ENCODE measurements at places on chromosomes 1 and 21.

DNA sequence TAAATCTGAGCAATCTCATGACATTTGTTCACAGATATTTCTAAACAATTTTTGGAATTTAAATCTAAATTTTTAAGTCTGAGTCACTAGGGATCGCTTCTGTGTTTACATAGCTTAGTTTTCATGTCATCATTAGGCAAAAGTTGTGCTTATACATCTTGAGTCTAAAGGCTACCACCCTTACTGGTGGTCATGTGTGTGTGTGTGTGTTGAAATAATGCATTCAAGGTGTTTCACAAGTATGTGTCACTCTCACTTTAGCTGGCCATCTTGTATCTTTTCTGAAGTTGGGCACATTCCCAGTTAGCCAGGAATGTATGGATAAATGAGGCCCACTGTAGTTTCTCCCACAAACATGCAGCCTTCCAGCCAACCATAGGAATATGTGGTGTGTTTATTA, 1162.5 kb upstream of the PRMT6 start:
- DNase-seq, result no peak

DNA sequence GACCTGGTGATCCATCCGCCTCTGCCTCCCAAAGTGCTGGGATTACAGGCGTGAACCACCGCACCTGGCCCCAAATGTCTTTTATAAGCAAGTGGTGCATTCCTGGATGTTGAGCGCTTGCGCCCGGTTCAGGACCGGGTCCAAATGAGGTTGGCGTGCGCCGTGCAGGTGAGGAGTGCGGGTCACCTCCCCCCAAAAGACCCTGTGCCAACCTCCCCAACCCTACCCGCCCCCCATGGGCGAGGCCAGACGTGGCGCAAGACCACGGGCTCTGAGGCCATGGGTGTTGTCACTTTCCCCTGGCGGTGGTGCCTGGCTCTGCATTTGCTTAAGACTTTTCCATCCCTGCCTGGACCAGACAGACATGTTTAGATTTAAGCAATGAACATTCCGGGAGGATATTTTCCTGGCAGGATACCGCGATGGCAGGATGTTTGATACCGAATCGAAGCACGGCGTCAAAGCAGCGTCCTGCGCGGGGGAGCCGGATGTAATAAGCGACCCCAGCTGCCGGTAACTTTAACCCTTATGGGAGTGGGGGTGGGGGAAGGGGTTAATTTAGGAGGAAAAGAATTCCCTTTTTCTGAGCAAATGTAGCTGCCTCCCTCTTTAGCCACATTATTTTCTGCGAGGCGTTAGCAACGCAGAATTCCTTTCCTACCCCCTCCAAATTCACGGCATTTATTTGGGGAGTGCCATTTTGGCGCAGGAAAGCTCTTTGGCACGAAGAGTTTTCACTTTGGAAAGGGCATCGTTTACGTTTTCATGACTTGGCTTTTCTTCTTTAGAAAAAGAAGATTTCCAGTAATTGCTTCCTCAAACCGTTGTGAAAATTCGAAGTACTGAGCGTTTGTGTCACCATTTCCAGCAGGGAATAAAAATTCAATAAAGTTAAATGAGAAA, 27.8 kb upstream of the RNF187 start:
- peak; percentile 7 for DNase-seq

GRCh38 chr1:212951947-212952640, 1.8 kb downstream of the VASH2 start:
- DNase-seq, result no peak

- no peak for DNase-seq
Observed at GRCh38 chr1:214977110-214977509, 105.4 kb upstream of the KCNK2 start.

DNA sequence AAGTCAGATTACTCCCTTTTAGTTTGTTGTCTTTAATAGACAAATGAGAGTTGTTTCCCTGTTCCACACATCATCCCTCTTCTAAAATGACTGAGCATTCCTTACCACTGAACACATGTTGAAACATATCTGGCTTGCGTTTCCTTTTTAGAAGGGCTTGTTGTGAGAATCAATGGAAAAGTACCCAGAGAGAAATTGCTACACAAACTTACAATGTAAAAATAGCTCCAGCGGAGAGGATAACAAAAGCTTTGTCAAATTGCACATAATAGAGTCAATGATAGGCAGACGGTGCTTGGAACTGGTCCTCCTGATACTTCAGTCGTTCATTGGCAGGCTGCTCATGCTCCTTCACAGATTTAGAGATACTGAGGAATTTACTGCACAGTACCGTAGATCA, 123.9 kb downstream of the CYYR1 start:
- no peak for DNase-seq

DNA sequence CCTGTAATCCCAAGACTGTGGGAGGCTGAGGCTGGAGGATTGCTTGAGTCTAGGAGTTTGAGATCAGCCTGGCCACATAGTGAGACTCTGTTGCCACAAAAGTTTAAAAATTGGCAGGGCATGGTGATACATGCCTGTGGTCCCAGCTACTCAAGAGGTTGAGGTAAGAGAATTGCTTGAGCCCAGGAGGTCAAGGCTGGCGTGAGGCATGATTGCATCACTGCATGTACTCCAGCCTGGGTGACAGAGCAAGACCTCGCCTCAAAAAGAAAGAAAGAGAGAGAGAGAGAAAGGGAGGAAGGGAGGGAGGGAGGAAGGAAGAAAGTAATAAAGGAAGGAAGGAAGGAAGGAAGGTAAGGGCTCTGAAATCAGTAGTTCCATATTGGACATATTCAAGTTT, 25.0 kb downstream of the GLUL start:
- no peak for DNase-seq

GRCh38 chr1:44939061-44939460, 47.3 kb downstream of the EIF2B3 start:
- no peak for DNase-seq

GRCh38 chr1:13735168-13735930, 35.4 kb downstream of the PRDM2 start:
- DNase-seq, result no peak

DNA sequence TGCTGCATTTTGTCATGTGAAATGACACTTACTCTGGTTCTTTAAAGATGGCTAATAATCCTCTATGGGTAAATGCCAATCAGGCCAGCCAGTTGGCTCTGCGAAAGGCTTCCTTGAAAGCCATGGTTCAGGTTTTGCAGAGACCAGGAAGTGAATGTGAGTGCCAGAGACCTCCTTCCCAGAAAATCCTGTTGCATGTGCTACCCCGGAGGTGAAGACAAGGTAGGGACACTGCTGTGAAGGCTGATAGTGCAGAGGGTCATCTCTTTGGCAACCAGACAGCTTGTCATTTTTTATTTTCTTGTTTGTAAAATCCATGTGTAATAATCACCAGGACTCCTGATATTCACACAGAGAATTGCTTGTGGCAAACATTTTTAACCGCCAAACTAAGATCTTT, 18.7 kb downstream of the LRRC8D start:
- DNase-seq, result no peak

- DNase-seq, result no peak
Observed at GRCh38 chr1:228512781-228513198, 25.6 kb downstream of the RNF187 start.

GRCh38 chr1:5724847-5725246, 267.4 kb downstream of the NPHP4 start:
- no peak for DNase-seq

GRCh38 chr1:84121360-84121759, 22.7 kb upstream of the PRKACB start:
- DNase-seq, result no peak

- no peak for DNase-seq
Observed at GRCh38 chr1:221097479-221098281, 218.4 kb downstream of the HLX start.

GRCh38 chr1:99397029-99397428, 132.7 kb downstream of the PLPPR4 start:
- no peak for DNase-seq

GRCh38 chr1:230005040-230005439, 62.0 kb upstream of the GALNT2 start:
- DNase-seq, result no peak

GRCh38 chr21:35404247-35404646, 355.1 kb upstream of the RUNX1 start:
- DNase-seq, result no peak

GRCh38 chr1:188988589-188988988, 1489.1 kb downstream of the BRINP3 start:
- DNase-seq, result no peak

DNA sequence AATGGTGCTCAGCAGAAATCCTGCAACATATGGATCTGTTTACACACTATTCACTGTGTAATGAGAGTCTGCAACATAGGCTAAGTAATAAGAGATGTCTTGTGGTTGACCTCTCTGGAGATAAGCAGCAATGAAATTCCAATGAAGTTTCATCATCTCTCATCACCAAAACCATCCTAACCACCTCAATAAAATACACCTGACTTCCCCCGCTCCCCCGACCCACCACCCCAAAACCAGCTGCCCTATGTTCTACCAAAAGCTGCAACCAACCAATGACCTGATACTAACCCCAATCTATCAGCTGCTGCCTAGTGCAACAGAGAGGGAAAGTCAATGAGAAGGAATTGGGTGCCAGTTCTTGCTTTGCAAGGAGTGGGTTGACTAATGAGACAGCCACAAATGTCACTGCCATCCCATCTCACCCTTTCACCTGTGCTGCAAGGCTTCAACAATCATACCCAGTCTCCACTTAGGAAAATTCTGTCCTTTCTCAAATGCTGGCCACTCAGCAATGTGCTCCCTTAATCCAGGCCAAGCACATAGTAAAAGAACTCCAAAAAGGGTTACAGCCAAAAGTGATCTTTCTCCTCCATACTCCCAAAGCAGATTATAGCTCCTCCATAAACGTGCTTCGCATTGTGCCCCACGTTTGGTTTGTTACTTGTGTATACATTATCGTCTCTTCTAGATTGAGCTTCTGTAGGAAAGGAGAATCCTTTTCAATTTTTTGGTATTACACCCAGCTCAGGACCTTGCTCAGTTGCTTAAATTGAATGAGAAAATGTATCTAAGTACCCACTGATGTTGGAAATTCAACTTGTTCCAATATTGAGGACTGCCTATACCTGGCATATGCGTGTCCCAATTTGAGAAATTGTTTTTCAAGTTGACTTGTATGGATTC, 29.0 kb downstream of the MRPL39 start:
- no peak for DNase-seq

GRCh38 chr1:196774603-196775002, at the start of gene CFHR3:
Gene CFHR3, plus strand, starts transcription at chr1:196774840. Its CDS starts 47 bp downstream, at chr1:196774887.
- DNase-seq, result no peak

DNA sequence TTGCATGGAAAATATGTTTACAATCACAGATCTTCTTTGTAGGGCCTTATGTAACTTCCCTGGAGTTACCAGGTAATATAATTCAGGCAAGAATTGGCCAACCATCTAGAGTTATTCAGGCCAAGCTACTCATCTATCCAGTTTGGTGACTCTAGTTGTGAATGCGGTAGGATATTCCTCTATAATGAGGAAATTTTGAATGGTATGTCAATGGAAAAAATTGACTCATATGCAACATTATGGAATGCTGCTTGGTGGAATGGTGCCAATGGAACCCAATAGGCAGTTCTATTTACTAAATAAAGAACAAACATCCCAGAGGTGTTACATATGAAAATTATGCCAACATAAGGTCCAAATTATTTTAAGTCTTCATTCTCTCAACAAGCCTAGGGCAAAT, 5.6 kb upstream of the TNFSF18 start:
- DNase-seq, result no peak

- DNase-seq, result no peak
Observed at GRCh38 chr1:4367230-4367777, 287.1 kb upstream of the AJAP1 start.

DNA sequence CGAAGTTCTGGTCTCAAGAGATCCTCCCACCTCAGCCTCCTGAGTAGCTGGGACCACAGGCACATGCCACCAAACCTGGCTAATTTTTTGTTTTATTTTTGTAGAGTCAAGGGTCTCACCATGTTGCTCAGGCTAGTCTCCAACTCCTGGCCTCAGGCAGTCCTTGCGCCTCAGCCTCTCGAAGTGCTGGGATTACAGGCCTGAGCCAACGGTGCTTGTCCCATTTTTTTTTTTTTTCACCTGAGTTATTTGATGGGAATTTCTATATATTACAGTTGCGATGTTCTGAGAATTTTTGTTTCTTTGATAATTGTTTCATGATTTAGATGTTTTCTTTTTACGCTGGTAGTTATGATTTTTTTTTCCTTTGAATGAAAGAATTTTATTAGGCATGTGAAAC, 2.5 kb downstream of the RABGAP1L start:
- DNase-seq, result no peak
